ENCODE measurements at places on chromosomes 1 and 21.

DNA sequence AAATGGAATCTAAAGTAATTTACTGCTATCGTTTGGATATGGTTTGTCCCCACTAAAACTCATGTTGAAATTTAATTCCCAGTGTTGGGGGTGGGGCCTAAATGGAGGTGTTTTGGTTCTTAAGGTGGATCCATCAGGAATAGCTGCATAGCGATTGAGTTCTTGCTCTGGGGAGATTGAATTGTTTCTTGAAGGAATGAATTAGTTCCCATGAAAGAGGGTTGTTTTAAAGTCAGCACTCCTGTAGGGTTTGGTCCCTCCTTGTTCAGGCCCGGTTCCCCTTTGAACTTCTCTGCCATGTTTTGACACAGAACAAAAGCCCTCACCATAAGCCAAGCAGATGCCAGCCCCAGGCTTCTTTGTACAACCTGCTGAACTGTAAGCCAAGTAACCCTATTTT, 170.9 kb downstream of the COL11A1 start:
- no peak for DNase-seq

- DNase-seq = no peak
Measured at GRCh38 chr1:31626223-31627207, 9.0 kb downstream of the HCRTR1 start.

DNA sequence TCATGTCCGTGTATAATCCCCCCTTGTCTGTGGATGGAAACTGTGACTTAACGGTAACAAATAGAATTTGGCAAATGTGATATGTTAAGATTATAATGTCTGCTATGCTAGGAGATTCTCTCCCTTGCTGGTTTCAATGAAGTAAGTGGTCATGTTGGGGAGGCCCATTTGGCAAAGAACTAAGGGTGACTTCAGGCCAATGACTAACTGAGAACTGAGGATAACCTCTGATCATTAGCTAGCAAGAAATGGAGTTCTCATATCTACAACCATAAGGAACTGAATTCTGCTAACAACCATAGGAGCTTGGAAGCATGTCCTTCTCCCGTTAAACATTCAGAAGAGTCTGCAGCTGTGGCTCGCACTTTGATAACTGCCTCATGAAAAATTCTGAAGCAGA, 2.3 kb downstream of the IFI44L start:
- no peak for DNase-seq

DNA sequence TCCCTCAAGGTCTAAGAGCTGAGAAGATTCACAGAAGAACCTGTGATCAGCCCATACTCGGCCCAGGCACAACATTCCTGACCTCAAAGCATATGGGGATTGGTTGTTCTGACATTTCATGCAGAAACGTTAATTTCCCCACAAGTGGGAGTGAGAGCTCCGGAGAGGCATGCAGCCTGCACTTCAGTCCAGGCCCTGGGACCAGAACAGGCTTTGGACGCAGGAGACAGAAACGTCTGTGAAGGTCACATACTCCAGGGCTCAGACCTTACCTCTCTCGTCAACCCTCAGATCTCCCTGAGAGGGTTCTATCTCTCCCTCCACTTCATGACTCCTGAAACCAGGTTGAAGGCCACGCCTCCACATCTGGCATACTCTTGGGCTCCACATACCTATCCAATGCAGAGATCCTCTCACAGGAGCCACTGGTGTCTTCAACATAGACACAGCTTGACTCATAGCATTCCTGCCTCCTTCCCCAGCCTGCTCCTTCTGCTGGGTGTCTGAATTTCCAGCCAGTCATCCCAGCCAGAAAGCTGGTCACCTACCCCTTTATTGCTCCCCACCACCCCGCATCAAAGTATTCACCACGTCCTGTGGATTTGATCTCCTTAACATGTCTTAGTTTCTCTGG, 149.2 kb downstream of the OMA1 start:
- DNase-seq = no peak

DNA sequence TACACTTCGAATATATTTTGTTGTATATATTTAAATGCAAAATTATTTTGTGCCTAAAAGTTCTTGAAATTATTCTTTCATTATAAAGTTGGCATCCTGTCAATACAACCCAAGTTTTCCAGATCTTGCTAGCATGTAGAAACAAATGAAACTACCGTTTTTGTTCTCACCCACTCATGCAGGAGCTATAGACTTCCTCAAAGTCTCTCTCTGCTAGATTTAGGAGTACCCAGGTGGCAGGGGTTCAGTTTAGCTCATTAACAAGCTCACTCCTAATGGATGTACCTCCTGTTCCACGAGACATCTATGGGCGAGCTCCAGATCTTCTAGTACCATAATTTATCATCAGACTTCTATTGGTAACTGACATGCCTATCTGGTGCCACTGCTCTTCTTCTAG, 390.2 kb upstream of the POU3F1 start:
- DNase-seq = no peak

DNA sequence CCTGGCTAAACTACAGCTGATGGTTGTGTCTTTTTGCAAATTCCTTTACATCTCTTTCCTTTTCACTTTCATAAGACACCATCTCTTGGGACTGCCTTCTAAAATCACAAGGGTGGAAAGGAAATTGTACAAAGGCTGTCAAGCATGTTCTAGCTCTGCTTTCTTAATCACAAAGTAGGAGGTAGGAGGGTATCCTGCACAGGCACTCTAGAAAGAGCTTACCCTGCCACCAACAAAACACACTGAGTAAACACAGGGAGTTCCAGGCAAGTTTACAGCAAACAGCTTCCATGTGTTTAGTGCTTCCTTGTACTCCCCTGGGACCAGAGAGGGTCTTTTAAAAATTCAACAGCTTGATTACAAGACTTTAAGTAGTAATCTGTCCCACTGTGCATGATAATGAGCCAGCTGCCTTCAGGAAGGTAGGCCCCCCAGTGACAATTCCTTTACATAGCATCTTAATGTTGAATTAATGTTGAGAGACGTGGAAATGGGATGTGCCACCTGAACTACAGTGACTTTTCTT, 2.4 kb downstream of the PLPP3 start:
- no peak for DNase-seq
